ENCODE measurements at places on chromosomes 2 and 18.
A peak's percentile ranks its signal among the peaks of the same experiment; 100 is the strongest.

GRCh38 chr2:174748948-174749347 is 15.3 kb downstream of the CHRNA1 start:
- DNase-seq: no peak

DNA sequence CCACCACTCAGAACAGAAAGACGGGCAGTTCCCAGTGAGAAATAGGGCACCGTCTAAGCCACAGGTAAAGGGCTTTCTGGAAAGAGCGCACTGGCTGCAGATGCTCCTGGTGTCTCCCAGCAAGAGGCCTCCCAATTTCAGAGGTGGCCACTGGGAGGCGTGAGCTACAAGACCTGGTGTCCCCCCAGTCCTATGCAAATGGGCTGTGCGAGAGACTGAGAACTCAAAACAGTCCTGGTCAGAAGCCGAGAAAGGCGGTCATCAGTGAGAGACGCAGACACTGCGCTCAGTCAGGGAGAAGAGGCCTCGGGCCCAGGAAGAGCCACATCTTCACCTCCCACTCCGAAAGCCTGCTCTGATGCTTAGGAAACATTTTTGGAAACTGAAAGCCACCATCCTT is 179.5 kb downstream of the EIPR1 start:
- peak; percentile 15 for DNase-seq

DNA sequence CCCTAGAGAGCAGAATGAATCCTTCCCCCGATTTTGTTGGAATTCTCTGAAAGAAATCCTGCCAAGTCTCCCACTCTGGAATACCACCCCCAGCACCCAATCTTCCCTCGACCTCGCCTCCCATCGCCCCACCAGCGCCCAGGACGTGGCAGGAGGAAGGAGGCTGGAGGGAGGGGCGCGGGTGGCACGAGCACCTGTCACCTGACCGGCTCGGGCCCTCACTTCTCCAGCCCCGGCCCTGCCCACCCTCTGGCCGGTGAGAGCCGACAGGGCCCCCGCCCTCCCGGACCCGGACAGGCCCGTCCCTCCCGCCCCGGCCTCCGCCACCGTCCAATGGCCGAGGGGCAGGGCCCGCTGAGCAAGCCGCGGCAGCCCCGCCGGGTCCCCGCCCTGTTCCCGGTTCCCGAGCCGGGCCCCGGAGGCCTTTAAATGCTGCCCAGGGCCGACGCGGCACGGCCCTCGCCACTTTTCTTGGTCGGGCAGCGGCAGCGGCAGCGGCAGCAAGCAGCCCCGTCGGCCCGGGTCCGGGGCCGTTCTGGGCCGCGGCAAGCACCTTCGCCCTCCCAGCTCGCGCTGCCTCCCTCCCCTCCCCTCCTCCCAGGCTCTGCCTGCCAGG is at the start of gene LGALSL:
LGALSL (plus strand) TSS at position 393 of the 616 bp plus-strand sequence. CDS start 384 bp downstream, outside the sequence.
- no peak for DNase-seq

DNA sequence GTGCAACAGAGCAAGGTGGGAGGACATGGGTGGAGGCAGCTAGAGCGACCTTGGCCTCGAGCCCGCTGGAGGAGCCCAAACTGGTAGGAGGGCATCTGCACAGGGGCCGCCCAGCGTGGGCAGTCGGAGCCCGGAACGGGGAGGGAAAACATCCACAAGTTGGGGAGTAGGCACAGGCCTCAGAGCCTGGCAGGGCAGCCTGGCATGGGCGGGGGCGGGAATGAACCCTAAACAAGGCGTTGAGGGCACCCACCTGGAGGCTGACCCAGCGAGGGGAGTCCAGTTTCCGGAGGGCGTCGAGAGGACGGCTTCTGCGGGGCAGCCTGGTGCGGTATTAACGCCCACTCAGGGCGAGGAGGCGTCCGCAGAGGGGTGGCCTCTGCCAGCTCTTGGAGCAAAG is 129.9 kb downstream of the L3MBTL4 start:
- no peak for DNase-seq

- peak; percentile 64 for DNase-seq
These were observed 204.4 kb upstream of the RASGRP3 start for GRCh38 chr2:33272001-33272400.

GRCh38 chr18:63895190-63895589 is 7.7 kb downstream of the SERPINB2 start:
- DNase-seq: no peak

DNA sequence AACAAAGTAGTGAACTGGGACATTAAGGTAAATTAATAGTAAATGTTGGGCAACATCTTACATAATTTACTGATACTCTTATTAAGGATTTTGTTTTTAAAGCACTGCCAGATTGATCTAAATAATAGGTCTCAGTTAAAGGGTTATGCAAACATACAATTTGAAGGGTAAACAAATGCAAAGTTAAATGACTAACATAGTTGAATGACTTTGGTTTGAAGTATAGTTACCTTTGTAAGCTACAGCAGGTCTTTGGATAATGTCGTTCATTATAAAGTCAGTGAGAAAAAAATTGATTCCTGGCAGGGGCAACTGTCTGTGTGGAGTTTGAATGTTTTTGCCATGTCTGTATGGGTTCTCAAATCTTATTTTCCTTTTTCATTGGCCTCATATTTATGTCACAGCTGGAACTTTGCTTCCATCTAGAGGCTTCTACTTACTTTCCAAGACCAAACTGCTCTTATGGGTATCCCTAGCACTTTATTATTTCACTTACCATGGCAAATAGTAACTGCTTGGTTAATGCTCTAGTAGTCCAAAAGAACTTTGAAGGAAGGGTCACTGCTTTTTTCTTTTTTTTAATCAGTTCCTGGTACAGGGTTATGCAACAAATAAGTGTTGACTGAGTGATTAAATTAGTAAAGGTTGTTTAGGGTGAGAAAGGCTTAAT is 107.8 kb downstream of the NBEAL1 start:
- DNase-seq: no peak

- DNase-seq: no peak
These were observed 258.3 kb upstream of the CXCR4 start for GRCh38 chr2:136376211-136376610.

- DNase-seq: no peak
These were observed 332.2 kb downstream of the OSR1 start for GRCh38 chr2:19026261-19026660.

GRCh38 chr18:2223449-2223848 is 347.9 kb downstream of the METTL4 start:
- DNase-seq: no peak

All from GM12864 (cell line).